ENCODE measurements at places on chromosomes 5 and 9.

DNA sequence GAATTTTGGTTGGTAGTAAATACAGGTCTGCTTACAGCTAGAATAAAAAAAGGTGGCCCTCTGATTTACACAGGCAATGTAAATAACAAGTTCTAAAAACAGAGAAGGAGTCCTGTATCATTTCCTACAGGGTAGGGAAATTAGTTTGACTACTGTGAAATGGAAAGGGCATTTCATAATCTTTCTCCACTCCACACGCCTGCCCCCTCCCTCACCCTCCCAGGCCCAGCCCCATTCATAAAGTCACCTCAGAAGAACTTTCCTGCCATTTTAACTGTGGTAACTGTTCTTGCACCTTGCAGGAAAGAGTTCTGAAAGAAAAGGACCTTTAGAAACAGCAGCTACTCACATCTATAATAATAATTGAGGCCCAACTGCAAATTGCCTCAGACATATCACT is 69.7 kb downstream of the MEF2C start:
- DNase-seq: no peak

- no peak for DNase-seq
Observed at GRCh38 chr9:135792268-135793128, 90.5 kb downstream of the KCNT1 start.

DNA sequence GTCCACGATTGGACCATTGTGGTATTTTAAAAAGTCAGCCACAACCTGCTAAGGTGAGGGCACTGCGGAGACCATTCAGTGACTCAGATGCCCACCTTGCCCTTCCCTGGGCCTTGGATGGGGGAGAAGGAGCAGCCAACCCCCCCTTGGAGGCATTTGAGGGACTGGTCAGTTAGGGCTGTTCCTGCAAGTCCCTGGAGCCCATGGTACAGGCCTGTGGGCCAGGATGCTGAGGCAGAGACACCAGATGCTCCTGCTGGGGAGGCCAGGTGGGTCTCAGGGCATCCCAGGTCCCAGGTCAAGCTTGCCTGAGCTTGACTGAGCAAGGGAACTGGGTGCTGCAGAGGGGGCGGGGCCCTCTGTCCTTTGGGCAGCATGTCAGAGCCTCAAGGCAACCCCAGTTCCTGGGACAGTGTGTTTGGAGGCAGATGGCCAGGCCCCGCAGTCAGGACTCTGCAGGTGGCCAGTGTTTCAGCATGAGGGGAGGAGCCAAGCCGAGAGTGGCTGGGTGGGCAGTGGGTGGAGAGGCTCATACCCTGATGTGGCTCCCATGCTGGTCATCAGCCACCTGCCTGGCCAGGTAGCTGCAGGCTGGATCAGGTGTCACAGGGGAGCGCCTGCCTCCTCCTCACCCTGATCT is 27.5 kb downstream of the SLC6A3 start:
- DNase-seq: no peak

DNA sequence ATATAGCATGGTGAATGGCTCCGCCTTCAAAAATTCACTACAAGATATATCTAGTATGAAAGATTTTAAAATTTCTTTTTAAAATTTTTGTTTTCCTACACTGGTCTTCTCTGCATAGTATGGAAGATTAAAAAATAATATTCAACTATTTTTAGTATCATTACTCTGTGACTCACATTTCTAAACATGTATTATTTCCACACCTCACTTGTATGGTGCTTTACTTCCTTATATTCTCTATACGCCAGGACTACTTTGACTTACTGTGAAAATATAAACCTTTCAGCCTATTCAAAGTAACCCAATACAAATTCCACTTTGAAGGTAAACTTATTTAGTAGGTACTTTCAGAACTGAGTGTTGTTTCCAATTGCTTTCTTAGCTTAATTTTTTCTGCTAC is 26.8 kb upstream of the TXNDC8 start:
- DNase-seq: no peak

GRCh38 chr5:79837761-79838551 is 148.3 kb downstream of the CMYA5 start:
- no peak for DNase-seq

- DNase-seq: no peak
Observed at GRCh38 chr5:32733590-32734340, 22.6 kb downstream of the NPR3 start.

DNA sequence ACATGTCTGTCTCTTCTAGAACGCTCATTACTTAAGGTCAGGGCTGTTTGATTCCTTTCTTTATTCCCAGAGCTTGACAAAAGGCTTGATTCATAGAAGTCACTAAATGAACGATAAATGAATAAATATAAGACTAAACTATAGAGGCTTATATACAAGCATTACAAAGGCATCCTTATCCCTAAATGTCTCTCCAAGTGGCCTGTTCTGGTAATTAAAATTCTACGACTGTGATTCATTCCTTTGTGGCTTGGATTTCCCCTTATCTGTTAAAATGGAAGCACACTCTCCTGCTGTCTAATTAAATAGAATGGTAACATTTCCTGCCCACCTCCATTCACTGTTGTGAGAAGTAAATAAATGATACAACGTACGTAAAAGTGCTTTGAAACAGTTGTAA is 49.5 kb downstream of the C7 start:
- no peak for DNase-seq

- no peak for DNase-seq
Observed at GRCh38 chr5:13625616-13626198, 318.8 kb downstream of the DNAH5 start.

DNA sequence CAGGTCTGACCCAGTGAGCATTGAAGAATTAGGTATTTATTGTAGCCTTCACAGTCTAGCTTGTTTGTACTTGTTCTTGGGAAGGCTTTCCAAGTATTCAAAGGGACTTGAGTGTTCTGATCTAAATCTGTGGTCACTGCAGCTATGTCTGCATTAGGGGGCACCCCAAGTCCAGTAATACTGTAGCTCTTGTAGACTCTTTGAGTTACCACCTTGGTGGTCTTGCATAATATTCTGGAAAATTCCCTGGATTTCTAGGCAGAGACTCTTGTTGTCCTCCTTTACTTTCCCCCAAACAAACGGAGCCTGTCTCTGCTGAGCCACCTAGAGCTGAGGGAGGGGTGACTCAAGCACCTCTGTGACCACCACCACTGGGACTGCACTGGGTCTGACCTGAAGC is 149.5 kb upstream of the DHFR start:
- no peak for DNase-seq

DNA sequence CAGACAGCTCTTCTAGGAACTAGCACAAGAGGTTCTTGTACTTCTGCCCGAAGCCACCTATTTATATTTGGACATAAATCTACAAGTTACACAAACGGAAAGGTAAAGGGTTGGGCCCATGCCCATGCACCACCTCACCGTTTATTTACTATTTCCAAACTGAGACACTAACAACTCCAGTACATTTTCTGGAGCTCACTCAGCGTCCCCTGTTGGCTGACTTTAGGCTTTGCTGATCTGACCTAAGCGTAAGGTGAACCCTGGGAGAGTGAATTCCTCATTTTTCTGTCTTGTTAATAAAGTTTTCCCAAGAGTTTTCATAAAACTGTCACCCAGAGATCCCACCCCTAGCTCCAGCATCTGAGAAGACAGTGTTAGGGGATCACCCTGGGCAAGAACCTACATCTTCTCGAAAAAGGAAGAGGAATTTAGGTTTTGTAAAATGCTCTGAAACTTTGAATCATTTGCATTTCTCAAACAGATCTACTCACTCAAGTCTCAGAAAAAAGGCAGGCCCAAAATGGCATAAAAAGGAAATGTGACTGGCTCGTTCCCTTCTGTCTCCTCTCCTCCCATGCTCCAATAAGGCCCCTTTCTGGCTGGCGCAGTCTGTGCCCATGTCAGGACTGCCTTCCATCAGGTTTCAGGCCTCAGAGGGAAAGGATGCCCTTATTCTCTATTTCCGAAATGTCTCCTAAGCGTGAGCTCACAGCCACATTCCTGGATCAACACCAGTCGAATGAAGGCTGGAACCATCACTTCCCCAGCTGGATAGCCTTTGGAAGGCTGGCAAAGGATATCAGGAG is 201.3 kb downstream of the FANCC start:
- no peak for DNase-seq

GRCh38 chr5:458547-459353 is 15.8 kb downstream of the EXOC3 start:
- no peak for DNase-seq

GRCh38 chr9:69324549-69325401 is at the start of gene ENTREP1:
Gene ENTREP1 (plus strand): TSS chr9:69325215. CDS start chr9:69325310, 95 bp downstream.
- peak; percentile 14 for DNase-seq

DNA sequence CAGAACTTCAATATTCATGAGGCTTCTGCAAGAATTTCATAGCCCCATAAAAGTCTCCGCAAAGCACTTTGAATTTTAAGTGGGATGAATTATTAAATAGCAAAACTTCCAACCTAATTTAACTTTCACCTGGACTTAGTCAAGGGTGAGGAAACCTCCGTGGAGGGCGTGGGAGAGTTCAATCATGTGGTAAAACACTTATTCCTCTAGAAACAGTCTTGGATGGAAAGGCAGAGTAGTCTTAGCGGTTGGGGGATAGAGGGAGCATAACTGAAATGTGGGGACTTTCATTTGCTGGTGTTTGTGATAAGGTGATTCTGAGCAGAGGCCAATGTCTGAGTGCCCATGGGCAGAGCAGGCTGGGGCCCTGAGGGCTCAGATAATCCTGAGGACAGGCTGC is 241.9 kb downstream of the IRX1 start:
- no peak for DNase-seq

GRCh38 chr5:91126888-91127287 is 256.2 kb downstream of the ARRDC3 start:
- DNase-seq: no peak

DNA sequence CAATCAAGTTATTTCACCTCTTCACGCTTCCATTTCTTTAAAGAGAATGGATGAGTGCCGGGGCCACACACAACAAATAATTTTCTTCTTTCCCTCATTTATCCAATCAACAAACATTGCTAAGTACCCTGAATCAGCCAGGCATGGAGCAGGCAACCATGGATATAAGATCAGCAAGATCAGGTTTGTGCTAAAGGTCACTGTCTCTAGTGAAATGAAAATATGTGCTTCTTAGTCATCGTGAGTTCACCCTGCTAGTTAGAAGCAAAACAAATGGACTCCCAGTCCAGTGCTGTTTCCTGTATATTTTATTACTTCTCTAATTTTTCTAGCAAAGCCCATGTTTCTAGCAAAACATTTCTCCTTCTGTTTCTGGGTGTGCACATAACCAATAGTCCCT is 629.2 kb downstream of the BNC2 start:
- DNase-seq: no peak

DNA sequence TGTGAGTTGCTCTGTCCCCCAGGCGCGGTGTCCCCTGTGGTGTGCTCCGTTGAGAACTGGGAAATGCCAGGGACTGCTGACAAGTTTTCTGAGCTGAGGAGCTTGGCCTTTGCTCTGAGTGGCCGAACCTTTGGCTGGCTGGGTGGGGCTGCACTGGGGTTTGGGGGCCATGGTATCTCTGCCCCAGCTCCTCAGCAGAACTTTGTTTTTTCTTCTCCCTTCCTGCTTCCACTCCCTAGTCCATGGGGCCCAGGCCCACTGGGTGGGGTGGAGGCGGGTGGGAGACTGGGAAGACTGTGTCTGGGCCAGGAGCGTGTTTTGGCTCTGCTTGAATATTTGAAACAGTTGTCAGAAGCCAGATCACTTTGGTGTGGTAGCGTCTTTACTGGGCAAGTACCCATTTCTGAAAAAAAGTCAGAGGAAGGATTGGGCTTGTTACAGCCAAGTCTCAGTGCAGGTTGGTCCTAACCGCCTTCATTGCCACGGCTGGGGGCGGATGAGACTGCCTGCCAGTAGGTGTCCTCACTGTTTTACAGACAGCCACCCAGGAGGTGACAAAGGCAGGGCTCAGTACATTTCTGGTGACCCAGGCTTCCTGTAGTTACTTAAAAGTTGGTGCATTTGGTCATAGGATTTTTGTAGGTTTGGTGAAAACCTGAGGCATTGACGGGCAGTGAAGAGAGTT is 92.7 kb downstream of the DAB2IP start:
- no peak for DNase-seq

DNA sequence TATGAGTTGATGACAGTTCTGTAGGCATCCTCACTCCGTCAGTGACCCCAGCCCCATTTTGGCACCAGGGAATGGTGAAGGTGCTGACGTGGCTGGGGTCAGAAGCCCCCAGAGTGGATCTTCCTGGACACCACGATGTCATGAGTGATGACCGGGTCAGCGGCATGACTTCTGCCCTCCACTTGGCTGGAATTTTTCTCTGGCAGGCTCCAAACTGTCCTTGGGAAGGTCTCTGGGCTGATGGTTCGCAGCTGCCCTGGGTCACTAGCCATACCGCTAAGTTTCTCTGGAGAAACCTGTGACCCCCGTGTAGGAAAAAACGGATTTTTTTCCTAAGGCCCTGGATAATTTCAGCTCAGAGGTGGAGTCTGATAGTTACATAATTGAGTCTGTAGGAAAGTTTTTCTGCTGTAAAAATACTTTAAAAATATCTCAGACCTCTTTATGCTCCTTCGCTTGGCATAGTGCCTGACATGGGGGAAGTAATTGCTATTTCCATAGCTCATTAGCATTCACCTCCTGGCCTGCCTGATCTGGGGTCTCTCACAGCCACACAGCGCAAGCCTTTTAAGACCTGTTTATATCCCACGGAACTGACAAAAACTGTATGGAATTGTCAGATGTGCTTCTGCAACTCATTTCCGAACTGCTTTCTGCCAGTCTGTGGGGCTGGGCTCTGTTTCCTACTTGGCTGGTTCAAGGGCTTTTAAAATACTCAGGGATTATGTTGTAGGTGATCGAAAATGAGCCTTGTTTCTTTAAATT is 69.2 kb downstream of the ANGPTL2 start:
- DNase-seq: no peak

DNA sequence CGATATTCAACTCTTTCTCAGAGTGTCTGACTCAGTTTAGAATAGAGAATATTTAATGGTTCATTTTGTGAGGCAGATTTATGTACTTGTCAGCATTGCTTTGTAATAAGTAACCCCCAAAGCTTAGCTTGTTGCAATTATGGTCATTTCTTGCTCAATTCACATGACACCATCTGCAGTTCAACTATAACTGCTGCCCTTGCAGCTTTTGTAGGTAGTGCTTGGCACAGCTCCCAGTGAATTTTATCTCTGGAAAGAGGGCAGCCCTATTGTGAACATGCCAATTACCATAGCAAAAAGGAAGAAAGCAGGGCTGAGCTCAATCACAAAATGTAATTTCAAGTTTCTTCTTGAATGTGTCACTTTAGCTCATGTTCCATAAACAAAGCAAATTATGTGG is 1587.7 kb upstream of the ACO1 start:
- no peak for DNase-seq

DNA sequence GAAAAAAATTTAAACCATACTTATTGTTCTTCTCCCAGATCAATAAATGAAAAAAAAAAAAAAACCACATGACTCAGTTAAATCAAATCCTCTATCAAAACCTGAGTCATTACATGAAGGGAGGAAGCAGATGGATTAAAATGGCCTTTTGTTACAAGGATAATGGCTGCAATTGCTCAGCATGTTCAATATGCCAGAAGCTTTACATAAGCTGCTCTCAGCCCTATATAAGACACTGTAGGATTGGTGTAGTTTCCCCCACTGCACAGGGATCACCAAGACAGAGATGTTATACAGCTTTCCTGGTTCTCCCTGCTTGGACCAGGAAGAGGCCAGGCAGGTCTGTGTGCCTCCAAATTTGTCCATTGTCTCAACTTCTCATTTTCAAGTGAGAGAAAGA is 101.6 kb upstream of the MAP1B start:
- no peak for DNase-seq

- DNase-seq: no peak
Observed at GRCh38 chr9:115034801-115035200, 83.2 kb downstream of the TNC start.

All from NCI-H1048 (cell line).